ENCODE measurements at places on chromosomes 16 and 17. TPM values are rescaled to one million over a fixed set of nuclear protein-coding genes. Genes with fewer than 3 reads are reported as not detected.

The ITGA3 gene
- total RNA-seq: 20.0 TPM

The ZNF75A gene
- total RNA-seq: 33.4 TPM

DNA sequence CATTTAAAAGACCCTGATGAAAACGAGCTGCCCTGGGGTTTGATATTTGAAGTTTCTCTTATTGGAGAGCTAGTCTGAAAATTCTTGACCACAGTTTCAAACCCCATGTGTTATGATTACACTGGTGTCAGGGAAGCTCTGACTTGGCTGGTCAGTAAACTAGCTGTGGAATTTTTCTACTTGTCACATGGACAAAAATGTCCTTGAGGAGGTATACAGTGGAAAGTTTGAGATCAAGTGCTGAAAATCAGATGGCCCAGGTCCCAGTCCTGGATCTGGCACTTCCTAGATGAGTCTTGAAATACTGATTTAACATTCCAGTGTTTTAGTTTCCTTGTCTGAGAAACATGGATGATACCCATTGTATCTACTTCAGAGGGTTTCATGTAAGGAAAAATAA lies 30.7 kb upstream of the SOX9 start:
- no peak for DNase-seq

DNA sequence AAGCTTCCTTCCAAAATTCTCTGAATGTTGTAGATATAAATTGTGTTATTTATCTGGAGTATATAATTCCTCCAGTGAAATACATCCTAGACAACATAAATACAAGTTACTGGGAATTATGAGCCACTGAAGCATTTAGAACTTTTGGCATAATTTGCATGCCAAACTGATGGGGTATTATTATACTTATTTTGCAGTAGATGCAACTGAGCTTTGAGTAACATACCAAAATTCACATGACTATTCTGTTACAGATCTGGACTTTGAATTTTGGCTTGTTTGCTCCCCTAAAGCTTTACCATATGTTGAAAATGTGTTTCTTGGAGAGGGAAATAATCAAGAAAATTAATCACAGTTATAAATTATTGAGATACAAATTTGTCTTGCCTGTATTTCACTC lies 372.5 kb downstream of the CDH11 start:
- no peak for DNase-seq
